AG04450 (cell line): ENCODE measurements at places on chromosomes 7 and 10.

DNA sequence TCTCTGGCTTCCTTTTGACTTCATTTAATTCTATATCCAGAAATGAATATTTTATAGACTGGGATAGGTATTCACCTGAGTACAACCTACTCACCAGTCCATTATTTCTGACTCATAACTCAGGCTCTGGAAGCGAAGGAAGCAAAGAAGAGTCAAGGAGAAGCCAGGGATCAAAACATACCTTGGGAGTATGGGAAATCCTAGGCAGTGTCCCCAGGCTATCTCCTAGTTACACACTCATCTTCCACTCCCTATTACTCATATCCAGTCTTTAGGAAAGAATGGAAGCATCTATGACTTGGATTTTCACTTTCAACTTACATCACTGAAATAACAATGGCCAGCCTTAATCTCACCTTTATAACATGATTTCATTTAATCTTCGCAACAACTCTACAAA lies 40.9 kb upstream of the ELAPOR2 start:
- no peak for DNase-seq

GRCh38 chr7:54336800-54337199 lies 205.4 kb upstream of the VSTM2A start:
- DNase-seq: no peak

GRCh38 chr7:19728716-19729115 lies 19.9 kb upstream of the POLR1F start:
- DNase-seq: no peak

- DNase-seq: no peak
Observed at GRCh38 chr7:151178236-151178635, 8.8 kb downstream of the ASB10 start.

- no peak for DNase-seq
Observed at GRCh38 chr7:6164491-6164890, 107.9 kb downstream of the CYTH3 start.

DNA sequence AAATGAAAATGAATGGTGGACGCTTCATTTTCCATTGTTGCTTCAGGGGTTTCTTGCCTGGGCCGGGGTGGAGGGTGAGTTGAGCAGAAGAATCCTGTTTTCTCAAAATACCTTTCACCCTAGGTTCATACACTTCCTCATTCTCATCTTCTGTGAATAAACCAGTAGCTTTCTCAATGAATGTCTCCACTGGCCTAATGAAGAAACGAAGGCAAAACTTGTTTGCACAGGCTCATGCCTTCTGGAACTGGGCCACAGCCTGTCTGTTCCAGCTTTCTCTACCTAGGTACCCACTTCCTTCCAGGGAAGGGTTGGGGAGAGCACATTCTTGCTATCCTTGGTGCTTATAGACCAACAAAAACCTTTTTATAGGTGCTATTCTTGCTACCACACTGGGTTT lies 21.3 kb downstream of the STMP1 start:
- no peak for DNase-seq

- no peak for DNase-seq
Observed at GRCh38 chr10:43819464-43820230, 171.0 kb upstream of the ZNF32 start.

DNA sequence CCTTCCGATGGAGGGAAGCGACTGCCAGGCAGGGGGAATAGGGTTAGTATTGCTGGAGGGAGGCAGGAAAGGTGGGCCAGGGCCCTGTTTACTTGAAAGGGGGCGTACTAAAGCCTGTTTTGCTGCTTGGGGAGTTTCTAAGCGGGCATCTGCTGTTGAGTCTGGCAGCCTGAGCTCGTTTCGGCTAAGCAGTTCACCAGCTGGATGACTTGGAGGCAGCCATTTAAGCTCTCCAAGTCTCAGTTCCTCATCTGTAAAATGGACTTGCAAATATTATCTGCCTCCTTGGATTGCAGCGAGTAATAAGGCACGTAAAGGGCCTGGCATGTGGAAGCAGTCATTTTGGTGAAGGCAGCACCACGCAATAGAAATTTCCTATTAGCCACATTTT lies 44.0 kb downstream of the LDB3 start:
- DNase-seq: no peak

DNA sequence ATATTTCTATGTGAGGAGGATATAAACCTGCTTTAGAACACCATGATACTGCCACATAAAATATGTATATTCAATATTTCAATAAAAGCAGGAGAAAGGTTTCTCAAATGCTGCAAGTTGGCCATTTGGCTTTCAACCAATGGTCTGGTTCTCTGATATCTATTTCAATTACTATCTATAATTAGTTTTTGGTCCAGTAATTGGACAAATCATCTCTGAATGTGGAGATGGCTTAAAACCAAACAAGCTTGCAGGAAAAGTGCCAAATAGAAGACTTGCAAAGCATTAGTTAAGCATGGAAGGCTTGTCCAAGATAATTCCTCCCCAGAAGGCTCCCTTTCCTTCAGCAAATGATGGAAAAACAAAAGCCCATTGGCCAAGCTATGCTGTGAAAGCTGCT lies 140.1 kb downstream of the CPEB3 start:
- DNase-seq: no peak

DNA sequence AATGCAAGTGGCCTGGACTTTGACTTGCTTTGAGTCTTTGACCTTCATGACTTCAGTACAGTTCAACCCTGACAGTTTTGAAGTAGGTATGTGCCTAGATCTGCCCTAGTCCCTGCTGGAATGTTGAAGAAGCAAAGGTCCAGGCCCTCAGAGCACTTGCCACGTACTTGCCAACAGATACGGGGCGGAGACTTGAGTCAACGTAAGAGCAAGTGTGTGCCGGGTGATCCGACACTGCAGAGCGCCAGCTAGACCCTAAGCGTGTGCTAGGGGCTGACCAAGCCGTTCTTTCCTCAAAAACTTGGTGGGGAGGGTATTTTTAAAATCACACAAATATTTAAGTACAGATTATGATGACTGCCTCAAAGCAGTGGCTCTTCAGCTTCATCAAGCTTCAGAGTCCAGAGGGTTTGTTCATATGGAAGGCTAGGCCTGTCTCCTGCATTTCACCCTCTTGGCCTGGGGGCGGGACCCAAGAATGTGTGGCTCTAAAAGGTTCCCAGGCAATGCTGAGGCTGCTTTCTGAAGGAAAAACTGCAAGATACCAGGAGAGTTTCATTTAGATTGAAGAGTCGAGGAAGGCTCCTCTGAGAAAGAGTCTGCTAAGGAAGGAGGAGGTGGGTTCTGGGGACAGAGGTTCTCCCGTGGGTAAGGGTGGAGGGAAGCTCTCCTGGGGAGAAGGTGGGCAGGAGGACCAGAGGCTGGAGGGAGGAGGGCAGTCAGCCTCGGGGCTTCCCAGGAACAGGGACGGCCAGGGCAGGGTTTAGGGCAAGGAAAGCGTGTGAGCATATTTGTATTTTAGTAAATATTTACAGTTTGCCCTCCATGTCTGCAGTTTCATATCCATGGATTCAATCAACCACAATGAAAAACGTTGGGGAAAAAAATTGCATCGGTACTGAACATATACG lies 160.3 kb downstream of the EGFR start:
- DNase-seq: no peak

DNA sequence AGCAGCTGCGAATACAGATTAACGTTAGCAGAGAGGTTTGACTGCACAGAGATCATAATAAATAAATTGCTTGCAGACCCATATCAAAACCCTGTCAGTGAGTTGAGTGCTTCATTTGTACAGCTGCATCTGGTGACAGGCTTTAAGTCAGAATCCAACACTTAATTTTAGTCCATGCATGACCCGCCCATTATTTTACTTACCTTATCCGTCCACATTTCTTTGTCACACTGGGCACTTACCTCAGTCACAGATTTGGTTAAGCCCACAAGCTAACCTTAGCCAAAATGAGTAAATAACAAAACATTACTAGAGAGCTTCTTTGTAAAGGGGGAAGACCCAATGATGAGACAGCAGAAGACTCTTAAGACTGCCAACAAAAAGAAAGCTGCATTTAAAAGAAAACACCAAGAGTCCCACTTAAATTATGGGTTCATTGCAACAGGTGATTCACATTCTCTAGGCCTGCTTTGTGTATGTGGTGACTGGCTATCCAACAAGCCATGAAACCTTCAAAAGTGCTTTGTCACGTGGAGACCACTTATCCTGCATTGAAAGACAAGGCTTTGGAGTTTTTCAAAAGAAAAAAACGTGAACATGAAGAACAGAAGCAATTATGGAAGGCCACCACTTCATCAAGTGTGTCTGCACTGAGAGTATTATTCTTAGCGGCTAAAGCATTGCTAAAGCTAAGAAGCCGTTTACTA lies 32.2 kb downstream of the PHTF2 start:
- DNase-seq: no peak

DNA sequence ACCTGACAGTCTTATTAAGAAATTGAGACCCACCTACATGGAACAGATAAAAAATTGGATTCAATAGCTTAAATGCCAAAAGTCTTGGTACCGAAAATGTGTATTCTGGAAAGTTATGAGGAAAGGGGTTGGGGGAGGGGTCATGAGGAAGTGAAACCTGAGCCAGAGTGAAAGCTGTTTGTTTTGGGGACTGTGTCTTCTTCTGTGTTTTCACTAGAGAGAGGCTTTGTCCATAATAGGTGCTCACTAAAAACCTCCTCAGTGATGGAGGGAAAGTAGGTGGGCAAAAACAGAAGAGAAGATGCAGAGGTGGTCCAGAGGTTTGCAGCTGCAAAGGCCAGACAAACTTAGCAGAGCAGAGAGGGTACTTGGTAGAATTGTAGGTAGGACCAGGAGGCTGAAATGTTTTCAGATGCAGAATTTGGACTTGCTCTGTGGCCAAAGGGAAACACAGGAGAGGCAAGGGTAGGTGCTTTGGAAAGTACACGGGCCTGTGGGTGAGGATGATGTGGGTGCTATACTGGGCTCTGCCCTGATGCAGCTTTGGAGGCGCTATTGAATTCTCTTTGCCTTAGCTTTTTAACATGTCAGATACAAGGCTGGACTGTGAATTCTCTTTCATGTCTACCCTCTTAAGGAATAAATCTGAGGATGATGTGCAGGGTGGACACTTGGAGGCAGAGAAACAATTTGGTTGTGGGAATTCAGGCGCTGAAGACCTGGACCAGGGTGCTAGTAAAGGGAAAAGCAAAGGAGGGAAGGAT lies 254.6 kb downstream of the PTEN start:
- DNase-seq: no peak

DNA sequence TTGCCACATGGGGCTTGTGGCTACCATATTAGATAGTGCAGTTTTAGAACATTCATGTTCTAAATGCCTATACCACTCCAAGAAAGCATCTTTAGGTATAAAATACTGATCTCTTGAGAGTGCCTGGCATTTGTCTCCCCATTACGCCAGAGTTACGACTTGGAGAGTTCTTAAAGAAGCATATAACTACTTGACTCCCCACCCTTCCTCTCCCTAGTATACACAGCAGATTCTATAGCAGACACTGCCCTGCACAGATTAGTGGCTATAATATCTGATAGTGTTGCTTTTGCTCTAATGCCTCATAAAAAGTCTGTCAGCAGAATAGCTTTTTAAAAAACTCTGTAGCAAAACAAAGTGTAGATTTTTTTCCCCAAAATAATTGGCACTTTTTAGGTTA lies 90.8 kb downstream of the ZMYND11 start:
- no peak for DNase-seq

- no peak for DNase-seq
Observed at GRCh38 chr10:130808243-130808642, 503.3 kb downstream of the TCERG1L start.

DNA sequence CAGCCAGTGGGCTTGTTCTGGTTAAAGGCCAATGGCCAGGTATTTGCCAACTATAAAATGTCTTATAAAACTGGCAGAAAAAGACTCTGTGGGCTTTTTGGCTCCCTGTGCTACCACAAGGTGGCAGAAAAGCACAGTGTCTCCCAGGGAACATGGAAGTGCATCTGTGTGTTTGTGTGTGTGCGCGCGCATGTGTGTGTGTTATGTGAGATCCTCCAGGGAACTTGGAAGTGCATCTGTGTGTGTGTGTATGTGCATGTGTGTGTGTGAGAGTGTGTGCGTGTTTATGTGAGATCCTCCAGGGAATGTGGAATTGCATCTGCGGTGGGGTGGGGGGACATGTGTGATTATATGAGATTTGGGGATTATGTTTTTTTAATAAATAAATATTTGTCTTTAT lies 30.2 kb upstream of the ABI1 start:
- DNase-seq: peak; percentile 29

DNA sequence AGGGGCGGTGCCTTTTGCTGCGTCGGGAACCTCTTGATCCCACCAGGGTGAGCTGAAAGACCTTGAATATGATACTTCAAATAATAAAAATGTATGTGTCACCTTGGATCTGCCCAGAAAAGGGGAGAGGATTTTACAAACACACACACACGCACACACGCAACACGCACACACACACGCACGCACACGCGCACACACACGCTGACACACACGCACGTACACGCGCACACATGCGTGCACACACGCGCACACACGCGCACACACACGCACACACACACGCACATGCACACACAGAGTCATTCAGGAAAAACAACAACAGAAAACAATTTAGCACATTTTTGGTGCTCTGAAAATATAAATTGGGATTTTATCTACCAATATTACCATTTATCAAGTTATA lies 379.5 kb downstream of the PAXIP1 start:
- no peak for DNase-seq
